Daoy (cell line): ENCODE measurements at places on chromosomes 7 and 10.

GRCh38 chr10:126857178-126857806 is 47.9 kb upstream of the DOCK1 start:
- DNase-seq, result no peak

- DNase-seq, result no peak
These were observed 73.4 kb downstream of the ARHGAP22 start for GRCh38 chr10:48531486-48531885.

GRCh38 chr10:72736828-72737220 is 44.9 kb downstream of the MCU start:
- no peak for DNase-seq

DNA sequence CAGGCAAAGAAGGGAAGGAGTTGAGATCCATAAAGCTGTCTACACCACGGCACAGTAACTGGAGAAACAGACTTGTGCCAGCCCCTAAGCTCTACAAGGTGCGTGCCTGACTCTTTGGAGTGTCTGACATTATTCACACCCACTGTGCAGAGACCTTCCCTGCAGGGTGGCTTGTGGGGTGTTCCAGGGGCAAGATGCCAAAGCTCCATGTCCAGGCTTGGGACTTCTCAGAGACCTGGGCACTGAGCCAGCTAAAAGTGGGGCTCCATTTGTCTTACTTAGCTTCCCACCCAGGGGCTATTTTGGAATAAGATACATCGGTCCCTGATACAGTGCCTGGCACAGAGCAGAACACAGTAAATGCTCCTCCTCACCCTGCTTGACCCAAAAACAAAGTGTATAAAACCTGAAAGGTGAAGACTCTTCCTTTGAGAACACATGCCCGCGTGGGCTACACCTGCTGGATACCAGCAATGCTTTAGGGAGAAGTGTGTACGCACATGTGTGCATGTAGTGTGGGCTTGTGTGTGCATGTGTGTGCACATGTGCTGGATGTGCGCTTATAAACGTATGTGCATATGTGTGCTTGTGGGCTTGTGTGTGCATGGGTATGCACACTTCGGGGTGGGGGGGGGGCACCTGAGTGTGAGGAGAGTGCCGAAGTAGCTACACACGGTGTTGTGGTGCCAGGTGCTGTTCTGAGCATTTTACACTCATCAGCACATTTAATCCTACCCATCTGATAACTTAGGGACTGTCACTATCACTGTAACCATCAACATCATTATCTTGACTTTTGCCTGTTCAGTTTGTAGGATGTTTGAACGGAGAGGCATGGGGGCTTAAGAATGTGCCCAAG is 143.0 kb downstream of the ARHGAP22 start:
- no peak for DNase-seq

DNA sequence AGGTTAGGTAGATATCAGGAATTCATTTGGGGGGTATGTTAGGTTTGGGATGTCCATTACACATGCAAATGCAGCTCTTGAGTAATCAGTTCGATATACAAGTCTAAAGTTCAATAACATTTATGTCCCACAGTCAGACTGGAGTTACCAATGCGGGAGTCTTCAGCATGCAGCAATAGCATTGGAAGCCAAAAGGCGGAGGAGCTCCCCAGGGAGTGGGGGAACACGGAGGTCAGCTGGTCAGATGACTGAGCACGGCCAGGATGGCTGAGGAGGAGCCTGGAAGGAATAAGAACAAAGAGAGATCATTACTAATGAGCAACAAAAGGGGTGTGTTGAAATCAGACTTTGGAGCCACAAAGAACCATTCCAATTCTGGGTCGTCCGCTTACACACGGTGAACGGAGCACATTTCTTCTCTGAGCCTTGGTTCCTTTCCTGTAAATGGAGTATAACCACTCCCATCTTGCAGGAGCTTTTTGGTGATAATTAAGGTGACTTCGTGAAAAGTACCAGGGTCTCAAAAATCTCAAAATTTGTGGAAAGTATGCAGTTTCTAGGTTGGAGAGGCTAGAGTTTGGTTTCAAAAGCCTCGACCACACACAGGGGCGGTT is 478 bp upstream of the ZNF22 start:
- no peak for DNase-seq

DNA sequence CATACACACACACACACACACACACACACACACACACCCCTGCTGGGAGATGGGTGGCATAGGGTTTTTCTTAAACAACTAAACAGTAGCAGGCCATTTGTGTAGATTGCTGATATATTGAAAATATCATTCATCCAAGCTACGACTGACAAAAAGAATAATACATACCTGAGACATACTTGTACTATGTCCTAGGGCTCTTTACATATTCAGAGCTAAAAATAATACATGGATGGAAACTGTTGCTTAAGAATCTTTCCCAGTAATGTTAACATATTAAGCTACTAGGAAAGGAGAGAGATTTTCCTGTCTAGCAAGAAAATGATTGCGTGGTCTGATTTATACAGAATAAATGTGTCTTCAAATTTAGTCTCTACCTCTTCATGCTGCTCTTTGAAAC is 40.2 kb upstream of the TUBB8 start:
- DNase-seq, result no peak

- DNase-seq, result no peak
These were observed 49.4 kb downstream of the PYROXD2 start for GRCh38 chr10:98365406-98366061.

GRCh38 chr7:3836855-3837254 is 535.8 kb downstream of the SDK1 start:
- peak; percentile 57 for DNase-seq

DNA sequence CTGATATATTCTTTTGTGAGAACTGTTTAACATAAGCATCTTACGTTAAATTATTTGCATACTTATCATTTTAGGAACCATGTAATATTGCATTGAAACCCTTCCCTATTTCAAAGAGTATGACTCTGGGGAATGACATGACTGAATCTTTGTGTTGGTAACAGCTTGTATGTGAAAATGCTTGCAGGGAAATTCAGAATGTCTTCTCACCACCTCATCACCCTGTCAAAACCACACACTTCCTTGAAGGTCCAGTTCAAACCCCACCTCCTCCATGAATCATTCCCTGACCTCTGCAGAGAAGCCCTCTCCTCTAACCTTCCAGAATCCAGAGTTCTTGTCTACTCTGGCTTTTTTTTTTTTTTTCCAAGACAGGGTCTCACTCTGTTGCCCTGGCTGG is 26.3 kb upstream of the NKX2-3 start:
- no peak for DNase-seq

DNA sequence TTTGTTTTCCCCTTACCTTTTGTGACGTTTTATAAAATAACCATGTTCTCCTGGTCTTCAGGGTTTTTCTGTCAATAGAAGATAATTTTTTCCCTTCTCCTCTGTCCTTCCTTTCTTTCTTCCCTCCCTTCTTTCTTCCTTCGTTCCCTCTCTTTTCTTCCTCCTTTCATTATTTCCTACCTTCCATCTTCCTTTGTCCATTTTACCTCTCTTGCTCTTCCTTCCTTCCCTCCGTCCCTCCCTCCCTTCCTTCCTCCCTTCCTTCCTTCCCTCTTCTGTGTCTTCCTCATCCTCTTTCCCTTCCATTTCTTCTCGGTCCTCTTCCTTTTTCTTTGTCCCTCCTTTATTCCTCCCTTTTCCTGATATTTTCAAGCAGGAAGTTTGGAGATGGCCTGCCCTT is 128.2 kb downstream of the TEX36 start:
- no peak for DNase-seq

DNA sequence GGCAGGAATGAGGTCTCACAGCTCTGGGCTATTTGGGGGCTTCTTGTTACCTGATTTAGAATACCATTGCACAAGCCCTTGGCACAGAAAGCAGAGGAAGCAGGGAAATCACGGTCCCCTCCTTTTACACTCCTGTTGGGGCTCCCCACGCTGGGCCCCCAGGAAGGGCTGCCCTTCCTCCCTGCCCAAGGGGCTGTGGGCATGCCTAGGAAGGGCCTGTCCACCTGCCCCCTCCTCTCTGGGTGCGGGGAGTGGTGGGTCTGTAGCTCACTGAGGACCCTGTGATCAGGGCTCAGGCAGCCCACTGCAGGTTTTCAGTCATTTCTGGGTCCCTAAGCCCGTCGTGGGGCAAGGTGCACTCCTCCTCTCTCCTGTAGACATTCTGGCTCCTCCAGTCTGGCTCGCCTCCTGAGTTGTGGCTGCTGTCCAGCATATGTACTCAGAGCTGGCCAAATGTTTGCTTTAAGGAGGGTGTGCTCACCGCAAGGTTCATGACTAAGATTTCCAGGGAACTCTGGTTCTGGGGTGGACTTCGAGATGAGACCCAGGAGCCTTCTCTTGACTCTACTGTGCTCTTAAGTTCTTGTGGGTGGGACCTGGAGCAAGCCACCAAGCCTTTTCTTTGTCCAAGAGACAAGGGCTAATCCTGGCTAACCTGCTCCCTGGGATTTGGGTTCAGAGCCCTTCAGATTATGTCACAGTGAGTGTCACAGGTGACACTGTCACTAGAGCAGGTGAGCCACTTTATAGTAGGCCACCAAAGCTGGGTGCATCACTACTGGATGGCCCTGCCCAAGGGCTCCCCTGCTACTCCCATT is 56.0 kb downstream of the TACR2 start:
- peak; percentile 78 for DNase-seq

DNA sequence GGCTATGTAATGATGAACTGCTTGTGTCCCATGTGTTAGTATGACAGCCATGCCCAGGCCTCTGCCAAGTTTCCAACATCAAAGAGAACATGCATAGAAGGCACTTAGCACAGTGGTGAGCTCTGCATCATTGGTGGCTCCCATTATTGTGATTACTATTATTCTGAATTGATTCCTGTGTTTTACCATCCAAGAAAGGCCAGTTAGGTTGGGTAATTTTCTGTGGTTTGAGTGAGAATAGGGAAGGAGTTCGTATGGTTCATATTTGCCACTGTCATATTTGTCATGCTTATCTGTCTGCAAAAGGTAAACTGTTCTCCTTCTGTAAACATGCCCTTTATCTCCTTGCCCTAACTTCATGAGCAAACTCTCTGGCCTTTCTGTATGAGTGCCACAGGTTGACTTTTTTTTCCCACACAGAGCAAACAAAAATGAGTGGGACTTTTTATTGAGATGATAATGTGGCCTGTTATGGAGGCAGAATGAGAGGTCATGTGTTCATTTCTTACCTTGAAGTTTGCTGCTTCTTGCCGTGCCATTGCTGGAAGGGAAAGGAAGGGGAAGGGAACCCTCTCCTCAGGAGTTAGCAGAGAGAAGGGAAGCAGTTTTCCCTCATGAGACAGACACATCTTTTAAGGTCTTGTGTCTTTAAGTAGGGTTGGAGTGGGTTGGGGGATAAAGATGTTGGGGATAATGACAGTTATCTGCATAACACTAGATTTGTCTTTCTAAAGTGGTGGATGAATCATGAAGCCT is 301.9 kb downstream of the LRMDA start:
- no peak for DNase-seq

GRCh38 chr7:132708470-132708869 is 132.2 kb upstream of the PLXNA4 start:
- no peak for DNase-seq

GRCh38 chr10:10662716-10663408 is 354.8 kb upstream of the CELF2 start:
- no peak for DNase-seq

GRCh38 chr7:131031099-131031868 is 296.4 kb upstream of the MKLN1 start:
- no peak for DNase-seq

DNA sequence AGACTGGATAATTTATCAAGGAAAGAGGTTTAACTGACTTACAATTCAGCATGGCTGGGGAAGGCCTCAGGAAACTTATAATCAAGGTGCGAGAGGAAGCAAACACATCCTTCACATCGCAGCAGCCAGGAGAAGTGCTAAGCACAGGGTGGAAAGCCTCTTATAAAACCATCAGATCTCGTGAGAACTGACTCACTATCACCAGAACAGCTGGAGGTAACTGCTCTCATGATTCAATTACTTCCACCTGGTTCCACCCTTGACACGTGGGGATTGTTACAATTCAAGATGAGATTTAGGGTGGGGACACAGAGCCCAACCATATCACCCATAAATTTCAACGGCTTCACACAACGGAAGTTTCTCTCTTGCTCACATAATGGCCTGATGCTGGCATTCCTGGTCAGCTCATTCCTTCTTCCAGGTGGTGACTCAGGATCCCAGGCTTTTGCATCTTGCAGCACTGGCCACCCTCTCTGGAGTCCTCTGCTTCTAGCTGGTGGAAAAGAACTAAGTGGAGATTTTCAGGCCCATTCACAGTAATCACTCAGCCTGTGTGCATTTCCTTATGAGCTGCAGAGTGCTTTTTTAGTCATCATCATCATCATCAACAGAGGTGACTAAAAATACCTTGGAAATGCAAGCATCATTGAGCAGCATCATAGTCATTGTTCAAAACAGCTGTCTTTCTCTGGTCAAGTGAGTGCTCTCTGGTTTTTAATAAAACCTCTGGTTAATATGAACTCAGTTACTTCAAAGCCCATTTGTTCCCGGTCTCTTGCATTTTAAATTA is 308.1 kb downstream of the SFMBT2 start:
- DNase-seq, result peak; percentile 9

DNA sequence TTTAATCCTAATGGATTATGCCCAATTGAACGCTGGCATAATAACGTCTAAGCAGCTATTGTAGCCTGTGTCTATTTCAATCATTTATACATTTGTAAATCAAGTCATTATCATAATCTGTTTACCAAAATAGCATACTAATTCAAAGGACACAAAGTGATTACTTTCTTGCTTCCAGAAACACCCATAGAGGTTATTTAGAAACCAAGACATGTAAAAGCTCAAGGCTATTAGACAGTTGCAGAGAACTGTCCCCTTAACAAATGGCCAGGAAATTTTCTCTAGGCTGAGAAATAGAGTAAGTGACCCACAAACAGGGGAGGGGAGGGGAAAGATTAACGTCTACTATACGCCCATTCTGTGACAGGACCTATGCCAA is 455.7 kb downstream of the PARD3 start:
- no peak for DNase-seq

DNA sequence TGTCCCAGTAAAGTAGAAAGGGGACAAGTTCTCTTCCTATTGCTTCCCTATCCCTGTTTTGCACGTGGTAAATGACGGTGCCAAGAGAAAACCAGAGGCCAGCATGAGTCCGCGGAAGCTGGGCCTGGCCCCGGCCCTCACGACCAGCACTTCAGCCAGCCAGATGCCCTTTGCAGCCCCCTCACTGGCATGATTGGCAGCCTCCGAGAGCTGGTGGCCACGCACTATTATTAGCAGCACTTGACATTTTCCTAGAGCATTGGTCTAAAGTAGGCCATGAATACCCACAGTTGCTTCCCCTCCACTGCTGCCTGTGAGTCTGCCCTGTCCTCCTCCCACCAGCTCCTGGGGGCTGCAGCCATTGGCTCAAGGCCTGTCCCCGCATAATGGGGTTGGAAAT is 369.1 kb downstream of the PLXNA4 start:
- no peak for DNase-seq

DNA sequence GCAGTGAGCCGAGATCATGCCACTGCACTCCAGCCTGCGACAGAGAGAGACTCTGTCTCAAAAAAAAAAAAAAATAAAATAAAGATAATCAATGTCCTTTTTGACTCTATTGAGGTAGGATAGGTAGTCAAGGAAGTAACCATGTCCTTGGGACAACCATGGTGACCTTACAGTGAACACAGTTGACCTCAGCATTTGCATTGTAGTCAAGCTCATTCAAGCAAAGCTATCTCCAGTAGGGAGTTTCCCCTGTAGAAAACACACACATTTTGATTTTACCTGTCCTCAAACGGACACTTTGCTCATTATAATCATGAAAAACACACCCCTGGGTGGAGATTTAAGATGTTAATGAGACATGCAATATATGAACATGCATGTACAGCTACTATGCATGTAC is 171.7 kb downstream of the KIF20B start:
- DNase-seq, result no peak
